Suppressor macrophage treated with lipopolysaccharide for 4 hours (primary cell): ENCODE measurements at places on chromosomes 16 and 17.

GRCh38 chr16:70809392-70810060 is 8.6 kb upstream of the VAC14 start:
- no peak for DNase-seq

- DNase-seq = no peak
Observed at GRCh38 chr17:10280068-10280467, 81.7 kb upstream of the GAS7 start.

- peak; percentile 81 for DNase-seq
Observed at GRCh38 chr17:44338702-44339101, 6.4 kb upstream of the GRN start.

DNA sequence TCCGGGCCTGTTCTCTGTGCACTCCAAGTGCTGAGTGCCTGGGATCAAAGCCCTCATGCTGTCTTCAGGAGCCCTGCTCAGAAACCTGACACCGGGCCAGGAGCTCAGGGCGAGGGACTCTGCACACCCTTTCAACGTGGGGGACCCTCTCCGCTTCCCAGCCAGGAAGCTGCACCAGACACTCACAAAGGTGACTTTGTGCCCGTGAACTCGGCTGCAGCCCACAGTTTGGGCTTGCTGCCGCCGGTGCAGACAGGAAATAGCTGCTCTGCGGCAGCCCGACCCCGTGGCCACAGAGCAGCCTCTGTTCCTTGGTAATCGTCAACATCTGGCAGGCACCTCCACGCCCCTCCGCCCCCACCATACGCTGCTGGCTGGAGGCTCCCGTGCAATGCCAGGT is 93.4 kb upstream of the METRNL start:
- no peak for DNase-seq

- DNase-seq = peak; percentile 46
Observed at GRCh38 chr17:49776551-49777300, 11.8 kb upstream of the KAT7 start.

- no peak for DNase-seq
Observed at GRCh38 chr16:4550591-4550990, 5.5 kb upstream of the C16orf96 start.
